Stimulated activated CD4-positive, alpha-beta T cell treated with anti-CD3 and anti-CD28 coated beads, Interleukin-4, amount 100 ng/mL, for 1 hour (primary cell): ENCODE measurements at places on chromosomes 11 and 22.

DNA sequence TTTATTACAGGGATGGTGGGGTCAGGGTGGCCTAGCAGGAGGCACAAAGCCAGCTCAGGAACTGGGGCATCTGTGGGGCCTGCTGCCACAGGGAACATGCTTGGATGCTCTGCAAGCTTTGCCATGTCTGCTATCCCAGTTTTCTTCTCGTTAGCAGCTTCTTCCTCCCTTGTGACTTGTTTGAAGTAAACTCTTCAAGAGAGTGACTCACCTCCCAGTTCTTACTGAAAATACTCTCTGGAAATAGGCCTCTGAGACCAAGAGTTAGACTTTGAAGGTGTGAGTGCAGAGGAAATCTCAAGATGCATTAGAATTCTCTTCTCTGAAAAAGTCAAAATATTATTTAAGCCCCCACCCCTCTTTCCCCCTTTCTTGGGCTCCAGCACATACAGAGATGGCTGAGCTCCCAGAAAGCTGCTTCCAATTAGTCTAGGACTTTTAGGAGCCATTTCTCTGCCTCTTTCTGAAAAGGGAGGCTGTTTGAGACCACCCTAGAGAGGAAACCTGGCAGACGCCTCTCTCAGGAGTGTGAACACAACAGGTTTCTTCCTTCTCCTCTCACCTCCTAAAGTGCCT lies 15.1 kb downstream of the CWC15 start:
- no peak for DNase-seq

GRCh38 chr11:83219095-83219494 lies 25.6 kb downstream of the ANKRD42 start:
- DNase-seq = no peak

- no peak for DNase-seq
Measured at GRCh38 chr11:61724437-61724836, 28.0 kb upstream of the MYRF start.

GRCh38 chr11:132848336-132848735 lies 684.0 kb downstream of the OPCML start:
- no peak for DNase-seq

GRCh38 chr11:115522302-115522701 lies 18.1 kb upstream of the CADM1 start:
- no peak for DNase-seq

GRCh38 chr11:82080160-82080559 lies 653.5 kb downstream of the FAM181B start:
- DNase-seq = no peak

GRCh38 chr11:125418396-125418795 lies 77.7 kb downstream of the FEZ1 start:
- no peak for DNase-seq

GRCh38 chr22:37218771-37219411 lies 6.6 kb upstream of the SSTR3 start:
- DNase-seq = peak; percentile 71

GRCh38 chr11:33040033-33040861 lies 875 bp downstream of the TCP11L1 start:
- DNase-seq = no peak

DNA sequence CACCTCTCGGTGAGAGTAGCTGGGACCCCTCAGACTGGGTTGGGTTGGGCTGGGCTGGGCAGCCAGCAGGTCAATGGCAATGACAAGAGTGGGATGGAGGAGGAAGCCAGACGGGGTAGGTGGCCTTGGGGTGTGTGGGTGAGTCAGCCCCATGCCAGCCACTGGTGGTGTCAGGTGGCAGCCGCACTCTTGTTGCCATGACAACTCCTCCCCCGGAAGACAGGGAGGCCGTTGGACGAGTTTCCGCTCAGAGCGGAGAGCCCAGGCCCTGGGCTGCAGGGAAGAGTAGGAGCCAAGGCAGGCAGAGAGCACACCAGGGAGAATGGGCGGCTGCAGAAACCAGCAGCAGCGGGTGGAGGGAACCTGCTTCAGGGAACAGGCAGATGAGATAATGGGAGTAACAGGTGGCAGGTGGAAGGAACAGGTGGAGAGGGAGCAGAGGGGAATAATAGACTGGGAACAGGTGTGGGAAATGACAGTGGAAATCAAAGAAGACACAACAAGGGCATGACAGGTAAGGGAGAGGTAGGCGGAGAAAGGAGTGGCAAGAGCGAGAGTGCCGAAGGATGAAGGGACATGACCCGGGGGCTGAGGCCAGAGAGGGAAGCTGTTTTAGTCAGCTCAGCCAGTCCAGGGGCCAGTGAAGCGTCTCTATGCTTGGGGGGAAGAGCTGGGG lies 8.7 kb downstream of the SPTBN2 start:
- DNase-seq = peak; percentile 23

- no peak for DNase-seq
Measured at GRCh38 chr11:95301474-95301873, 70.5 kb upstream of the SESN3 start.

- no peak for DNase-seq
Measured at GRCh38 chr11:112792070-112792469, 169.2 kb upstream of the NCAM1 start.

- DNase-seq = no peak
Measured at GRCh38 chr11:35515224-35515623, 10.2 kb downstream of the PAMR1 start.

- DNase-seq = no peak
Measured at GRCh38 chr22:38080474-38080849, 3.5 kb downstream of the SLC16A8 start.

DNA sequence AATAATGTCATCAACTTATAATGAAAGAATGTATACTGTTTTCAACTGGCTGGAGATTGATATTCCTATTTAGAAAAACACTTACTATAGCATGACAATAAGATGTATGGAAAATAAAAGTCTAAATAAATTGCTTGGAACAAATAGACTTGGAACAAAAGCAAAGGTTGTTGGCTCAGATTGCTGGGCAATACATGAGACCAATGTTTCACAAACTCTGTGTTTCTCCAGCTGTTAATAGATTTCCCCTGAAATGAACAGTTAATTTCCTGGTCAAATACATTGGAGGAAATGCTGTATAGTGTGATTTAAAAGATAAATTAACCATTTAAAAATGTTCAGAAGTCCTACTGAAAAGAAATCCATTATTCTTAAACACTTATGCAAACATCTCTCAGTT lies 40.1 kb upstream of the CTSC start:
- DNase-seq = no peak

GRCh38 chr11:2462543-2462985 lies 17.8 kb downstream of the KCNQ1 start:
- DNase-seq = no peak

DNA sequence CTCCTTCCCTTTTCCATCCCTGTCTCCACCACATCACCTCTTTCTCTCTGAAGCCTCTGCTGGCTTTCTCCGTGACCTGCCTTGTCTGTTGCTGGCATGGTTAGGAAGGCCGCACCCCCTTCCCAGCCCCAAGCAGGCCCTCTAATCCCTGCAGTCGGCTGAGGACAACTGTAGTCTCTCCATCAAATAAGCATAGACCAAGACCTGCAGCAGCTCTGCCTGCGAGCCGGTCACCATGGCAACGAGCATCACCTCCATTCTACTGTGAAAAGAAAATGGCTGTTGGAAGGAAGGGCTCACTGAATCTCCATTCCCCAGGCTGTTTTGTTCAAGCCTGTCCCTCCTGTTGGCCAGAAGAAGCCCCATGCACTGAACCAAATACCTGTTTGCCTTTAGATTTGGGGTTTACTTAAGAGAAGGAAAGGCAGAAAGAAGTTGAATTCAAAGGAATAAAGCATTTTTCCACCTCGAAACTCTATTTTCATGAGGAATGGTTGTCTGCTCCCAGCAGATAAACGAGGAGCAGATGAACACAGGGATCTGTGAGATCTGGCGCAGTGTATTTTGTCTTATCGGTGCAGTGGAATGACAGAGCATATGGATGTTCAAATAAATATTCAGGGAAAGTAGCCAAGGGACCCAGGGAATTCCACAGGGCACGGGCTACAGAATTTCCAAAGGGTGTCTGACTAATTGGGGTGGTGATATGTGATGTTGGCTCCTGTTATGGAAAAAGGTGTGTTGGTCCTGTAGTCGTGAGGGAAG lies 113.1 kb upstream of the TTC12 start:
- no peak for DNase-seq

DNA sequence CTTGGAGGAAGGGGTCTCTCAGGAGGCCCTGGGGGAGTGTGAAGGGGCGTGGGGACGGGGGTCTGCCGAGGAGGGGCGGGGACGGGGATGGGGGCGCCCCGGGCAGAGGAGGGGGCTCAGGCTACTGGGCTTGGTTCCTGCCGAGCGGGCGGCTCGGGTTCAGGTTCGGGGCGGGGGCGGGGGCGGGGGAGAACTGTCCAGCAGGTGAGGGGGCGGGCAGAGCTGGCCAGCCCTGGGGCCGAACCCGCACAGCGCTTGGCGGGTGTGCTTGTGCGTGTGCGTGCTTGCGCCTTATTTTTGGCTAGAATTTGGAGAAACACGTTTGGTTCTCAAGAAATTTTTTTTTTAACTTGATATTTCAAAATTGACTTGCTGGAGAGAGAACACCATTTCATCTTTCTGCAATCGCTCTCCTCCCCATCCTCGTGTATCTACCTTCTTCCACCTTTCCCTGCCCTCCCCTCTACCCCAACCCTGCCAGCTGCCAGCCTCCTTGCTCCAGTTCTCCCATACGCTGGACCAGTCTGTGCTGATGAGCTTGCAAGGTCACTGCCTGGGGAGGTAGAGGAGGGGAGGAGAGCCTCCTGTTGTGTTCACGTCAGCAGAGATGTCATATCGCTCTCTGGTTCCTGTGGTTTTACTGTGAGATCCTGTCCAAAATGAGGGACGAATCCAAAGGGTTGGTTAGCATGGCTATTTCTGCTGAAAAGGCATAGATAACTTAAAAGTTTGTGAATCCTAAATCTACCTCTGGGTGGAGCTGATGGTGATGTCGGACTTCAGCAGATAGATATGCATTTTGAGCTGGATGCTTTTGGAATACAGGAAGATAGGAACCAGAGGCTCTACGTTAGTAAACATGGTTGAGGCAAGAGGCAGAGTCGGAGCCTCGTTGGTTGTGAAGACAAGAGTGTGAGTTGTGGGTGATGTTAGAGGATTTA lies 668 bp downstream of the MADD start:
- DNase-seq = no peak

- DNase-seq = no peak
Measured at GRCh38 chr22:23518376-23519187, 61.5 kb downstream of the IGLL1 start.

- DNase-seq = no peak
Measured at GRCh38 chr11:78325274-78325781, 92.3 kb downstream of the GAB2 start.

DNA sequence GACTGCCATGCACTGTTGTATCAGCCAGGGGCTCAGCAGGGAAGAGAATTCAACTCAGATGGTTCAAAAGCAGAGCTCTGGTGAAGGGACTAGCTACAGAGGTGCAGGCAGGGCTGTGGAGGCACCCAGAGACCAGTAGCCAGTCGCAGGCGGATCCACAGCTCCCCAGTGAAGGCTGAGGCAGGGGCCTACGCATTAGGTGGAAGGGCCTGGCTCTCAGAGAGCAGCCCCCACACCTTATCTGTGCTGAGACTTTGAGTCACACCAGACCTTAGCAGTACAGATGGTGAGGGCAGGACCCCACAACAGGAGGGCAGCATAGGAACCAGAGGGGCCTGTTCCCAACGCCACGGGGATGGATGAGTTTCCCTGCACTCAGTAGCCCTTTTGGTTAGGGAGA lies 189.6 kb downstream of the DSCAML1 start:
- DNase-seq = no peak

- no peak for DNase-seq
Measured at GRCh38 chr11:1978720-1979473, 18.7 kb downstream of the H19 start.

DNA sequence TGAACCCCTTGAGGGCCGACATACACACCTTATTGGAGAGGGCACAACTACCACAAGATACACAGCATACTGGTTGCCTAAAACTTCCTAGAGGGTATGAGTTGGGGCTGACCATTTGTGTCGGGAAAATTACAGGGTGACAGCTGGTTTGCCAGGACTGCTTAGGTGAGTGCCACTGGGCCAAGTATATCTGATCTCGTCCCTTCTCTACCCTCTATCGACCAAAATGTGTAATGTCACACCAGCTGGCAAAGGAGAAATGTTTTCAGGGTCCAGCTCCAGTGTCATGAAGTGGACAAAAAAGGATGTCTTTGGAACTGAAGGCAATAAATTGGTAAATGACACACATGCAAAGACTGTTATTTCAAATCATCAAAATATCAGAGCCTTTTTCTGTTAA lies 126.1 kb downstream of the PGR start:
- DNase-seq = no peak

DNA sequence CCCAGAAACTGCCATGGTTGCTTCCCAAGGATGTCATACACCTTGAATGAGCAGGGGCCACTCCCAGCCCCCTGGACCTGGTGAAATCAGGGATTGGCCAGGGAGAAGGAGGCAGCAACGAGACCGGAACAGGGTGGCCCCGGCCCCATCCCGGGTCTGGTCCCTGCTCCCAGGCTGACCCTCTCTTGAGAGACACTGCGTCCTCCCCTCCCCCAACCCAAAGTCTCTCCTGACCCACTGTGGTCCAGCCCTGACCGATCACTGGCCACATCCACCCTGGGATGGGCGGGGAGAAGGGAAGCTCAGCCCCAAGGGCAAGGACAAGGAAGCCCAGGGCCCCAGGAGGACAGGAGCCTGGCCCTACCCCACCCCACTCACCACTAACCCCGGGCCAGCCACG lies 12.4 kb downstream of the CYTH4 start:
- no peak for DNase-seq

GRCh38 chr11:72144807-72145565 lies 9.5 kb downstream of the FOLR3 start:
- DNase-seq = no peak

GRCh38 chr22:46031965-46032851 lies 55.2 kb upstream of the WNT7B start:
- no peak for DNase-seq

- DNase-seq = peak; percentile 46
Measured at GRCh38 chr11:67648140-67648795, 2.3 kb downstream of the ACY3 start.

- DNase-seq = no peak
Measured at GRCh38 chr11:28835790-28836189, 727.6 kb downstream of the METTL15 start.

GRCh38 chr11:123616505-123617198 lies 37.8 kb downstream of the SCN3B start:
- no peak for DNase-seq

- no peak for DNase-seq
Measured at GRCh38 chr22:29270475-29271271, 2.6 kb downstream of the EWSR1 start.

GRCh38 chr11:133901999-133902398 lies 54.8 kb downstream of the IGSF9B start:
- no peak for DNase-seq

DNA sequence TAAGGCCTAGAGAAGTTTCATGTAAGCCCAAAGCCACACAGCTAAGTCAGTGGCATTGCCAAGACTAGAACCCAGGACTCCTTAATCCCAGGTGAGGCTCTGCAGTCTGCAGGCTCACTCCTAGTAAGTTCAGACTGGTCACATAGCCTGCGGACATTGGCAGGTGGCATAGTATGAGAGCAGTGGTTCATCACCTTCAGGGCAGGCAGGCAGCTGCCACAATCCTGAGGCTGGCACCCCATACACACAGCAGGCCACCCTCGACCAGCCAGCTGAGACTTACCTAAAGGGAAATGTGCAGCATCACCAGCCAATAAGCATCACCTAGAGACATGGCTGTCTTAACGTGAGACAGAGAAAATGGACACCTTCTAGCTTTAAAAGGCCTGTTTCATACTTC lies 231.6 kb upstream of the UBASH3B start:
- DNase-seq = no peak

GRCh38 chr11:68194675-68195294 lies 18.3 kb downstream of the KMT5B start:
- DNase-seq = no peak
